ENCODE measurements at places on chromosomes 11 and 22.
A peak's percentile ranks its signal among the peaks of the same experiment; 100 is the strongest.

DNA sequence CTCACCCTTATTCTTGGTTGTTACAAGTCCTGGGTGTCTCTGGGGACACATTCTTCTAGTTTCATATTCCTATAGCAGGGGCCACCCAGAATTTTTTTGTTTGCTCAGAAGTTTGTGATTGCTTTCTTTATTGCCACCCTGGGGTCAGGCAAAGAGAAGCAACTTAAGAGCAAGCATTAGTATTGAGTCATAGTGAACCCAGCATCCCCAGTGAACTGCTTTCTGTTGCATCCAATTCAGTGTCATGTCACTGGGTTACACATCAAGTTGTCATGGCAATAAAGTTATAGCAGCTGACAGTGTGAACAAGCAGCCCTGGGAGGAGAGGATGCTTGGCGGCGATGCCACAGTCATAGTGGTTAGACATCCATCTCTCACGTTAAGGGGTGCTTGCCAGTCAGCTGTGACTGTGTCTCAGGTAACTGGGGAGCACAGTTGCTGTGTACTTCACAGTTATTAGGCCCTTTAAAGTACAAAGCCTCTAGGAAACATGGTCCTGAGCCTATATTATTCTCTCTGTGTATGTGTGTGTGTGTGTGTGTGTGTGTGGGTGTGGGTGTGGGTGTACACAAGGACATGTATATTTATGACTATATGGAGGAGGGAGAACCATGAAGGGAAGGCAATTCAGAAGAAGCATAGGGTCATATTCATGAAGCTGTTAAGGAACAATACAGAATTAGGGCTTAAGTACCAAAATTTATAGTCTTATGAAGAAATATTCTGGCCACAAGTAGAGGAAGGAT, 52.5 kb downstream of the TRIM44 start:
- no peak for DNase-seq

- DNase-seq, result no peak
Observed at GRCh38 chr22:39492186-39492585, 9.9 kb upstream of the MIEF1 start.

- no peak for DNase-seq
Observed at GRCh38 chr11:373716-374551, 4.6 kb downstream of the B4GALNT4 start.

DNA sequence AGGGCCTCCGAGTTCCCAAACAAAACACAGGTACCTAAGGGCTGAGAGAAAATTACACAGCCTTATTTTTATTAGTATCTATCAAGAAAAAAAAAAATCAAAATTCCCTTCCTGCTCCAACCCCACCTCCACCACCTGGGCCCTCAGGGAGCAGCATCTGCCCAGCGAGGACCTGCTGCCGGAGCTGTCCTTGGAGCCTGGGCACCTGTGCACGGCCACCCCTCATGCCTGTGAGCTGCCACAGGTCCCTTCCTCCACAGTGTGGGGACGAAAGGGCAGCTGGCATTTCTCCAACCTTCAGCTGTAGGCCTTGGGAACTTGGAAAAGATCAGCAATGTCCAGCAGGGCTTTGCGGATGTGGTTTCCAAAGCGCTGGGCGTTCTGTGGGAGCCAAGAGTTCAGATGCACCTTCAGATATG, 6.3 kb upstream of the SYCE3 start:
- no peak for DNase-seq

GRCh38 chr11:125903711-125904659, at the start of gene DDX25:
DDX25 (plus strand) TSS chr11:125904508; CDS start chr11:125904518, 10 bp downstream.
- DNase-seq, result peak; percentile 1

DNA sequence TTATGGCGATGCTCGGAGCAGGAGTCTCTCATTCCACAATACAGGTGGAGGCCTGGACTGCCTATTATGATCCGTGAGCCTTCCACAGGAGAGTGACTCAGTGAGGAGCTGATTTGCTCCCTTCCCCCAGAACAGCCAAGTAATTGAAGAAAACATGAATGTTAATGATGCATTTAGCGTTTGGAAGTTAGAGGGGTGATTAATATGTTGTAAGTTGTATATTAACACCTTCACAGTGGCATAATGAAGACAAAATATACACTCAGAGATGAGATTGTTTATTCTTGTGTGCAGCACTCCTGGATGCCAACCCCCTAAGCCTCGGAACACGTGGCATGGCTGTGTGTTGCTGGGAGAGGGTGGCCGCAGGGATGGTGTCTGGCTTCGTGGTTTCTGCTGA, 98.6 kb downstream of the GRIK4 start:
- DNase-seq, result no peak

DNA sequence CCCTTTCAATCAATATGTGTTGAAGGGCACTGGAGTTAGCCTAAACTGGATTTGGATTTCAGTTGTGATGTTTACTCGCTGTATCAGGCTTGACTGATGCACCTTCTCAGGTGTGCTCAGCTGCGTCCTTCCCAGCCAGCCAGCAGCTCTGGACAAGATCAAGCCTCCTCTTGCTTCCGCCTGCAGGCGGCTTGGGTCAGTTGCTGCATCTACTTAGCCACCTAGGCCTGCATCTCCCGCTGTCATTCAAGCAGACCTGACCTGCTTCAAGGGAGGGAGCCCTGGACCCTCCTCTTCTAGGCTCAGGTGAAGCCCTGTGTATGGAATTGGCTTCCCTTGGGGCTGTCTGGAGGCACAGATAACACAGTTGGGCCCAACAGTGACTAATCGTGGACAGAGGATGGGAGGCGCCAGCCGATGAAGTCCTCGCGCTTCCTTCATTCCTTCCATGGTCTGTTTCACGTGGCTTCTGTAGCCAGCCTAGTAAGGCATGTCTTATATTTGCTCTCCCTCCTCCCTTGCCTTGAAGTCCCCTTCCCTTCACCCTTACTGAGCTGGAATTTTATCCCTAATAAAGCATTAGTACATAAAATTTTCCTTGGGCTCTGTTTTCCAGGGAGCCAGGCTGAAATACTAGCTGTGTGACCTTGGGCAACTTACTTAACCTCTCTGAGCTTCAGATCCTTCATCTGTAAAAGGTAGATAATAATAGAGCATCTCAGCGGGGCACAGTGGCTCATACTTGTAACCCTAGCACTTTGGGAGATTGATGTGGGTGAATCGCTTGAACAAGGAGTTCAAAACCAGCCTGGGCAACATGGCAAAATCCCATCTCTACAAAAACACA, 2.1 kb upstream of the LHFPL7 start:
- no peak for DNase-seq

- peak; percentile 44 for DNase-seq
Observed at GRCh38 chr11:2300290-2300935, 1.3 kb downstream of the C11orf21 start.

- no peak for DNase-seq
Observed at GRCh38 chr11:1667906-1668305, 29.1 kb upstream of the KRTAP5-6 start.

GRCh38 chr11:8030526-8031247, 43.5 kb downstream of the EIF3F start:
- DNase-seq, result no peak

- DNase-seq, result peak; percentile 35
Observed at GRCh38 chr11:118186346-118187107, 10.1 kb upstream of the SCN2B start.

DNA sequence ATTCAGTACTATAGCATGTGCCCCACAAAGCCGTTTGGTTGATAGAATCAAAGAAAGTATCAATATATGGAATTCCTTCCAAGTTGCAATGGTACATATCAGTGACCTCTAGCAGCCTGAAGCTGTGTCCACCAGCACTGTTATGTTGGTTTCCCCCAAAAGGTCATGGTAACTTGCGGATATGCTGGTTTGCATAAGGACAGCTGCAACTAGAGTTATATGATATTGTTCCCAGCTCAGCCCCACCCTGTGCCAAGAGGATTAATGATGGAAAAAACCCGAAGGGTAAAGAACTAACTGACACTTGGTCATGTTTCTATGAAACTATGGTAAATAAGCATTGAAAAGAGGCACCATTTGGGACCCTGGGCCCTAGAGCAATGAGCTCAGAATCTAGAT, 93.5 kb downstream of the PDHX start:
- no peak for DNase-seq

- no peak for DNase-seq
Observed at GRCh38 chr22:47086596-47087248, 324.3 kb downstream of the TBC1D22A start.

DNA sequence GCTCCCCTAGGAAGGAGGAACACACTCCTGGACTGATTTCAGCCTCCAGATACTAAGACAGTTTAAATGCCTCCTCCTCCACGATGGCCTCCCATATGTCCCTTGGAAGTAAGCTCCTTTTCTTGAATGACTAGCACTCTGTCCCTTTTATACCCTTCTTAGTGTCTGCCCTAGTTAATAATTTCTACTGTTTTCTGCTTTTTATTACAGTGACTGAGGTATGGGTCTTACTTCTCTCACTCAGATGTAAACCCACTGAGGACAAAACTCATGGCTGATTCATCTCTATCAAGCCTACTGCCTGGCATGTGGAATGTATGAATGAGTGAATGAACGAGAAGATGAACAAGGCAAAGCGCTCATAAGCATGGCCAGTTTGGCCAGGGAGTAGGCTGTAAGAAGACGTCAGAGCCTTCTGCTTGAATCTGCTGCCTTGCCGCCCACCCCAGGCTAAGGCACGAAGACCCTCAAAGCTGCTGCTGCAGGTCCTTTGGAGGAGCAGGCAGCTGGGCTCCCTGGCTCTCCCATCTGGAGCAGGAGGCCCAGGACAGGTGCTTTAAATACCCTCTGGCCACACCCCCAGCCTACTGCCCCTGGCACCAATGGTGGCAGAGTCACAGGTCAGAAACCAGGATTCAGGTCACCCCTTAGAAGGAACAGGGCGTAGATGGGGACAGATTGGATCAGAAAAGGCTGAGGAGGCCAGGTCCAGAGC, 8.2 kb upstream of the PGA3 start:
- no peak for DNase-seq

- DNase-seq, result peak; percentile 44
Observed at GRCh38 chr11:10604340-10604748, 35.9 kb upstream of the LYVE1 start.

GRCh38 chr11:103978616-103979595, 57.5 kb upstream of the DDI1 start:
- no peak for DNase-seq

- DNase-seq, result no peak
Observed at GRCh38 chr11:83545494-83546260, 259.5 kb upstream of the CCDC90B start.

DNA sequence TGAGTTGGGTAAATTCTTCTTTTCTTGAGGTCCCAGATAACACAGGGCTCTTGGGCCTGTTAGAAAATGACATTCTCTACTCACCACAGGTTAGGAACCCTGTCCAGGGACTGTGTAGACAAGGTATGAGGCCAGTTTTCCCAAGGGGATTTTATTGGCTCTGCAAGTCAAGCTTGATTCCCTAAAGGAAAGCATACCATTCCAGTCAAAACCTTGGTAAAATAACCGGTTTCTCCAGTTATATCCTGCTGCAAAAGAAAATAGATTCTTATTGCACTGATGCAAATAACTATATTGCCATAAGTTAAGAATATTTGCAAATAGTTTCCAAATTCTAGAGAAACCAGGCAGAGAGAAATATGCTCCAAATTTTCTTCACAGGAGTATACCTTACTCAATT, 9.6 kb upstream of the FOLR3 start:
- DNase-seq, result no peak

DNA sequence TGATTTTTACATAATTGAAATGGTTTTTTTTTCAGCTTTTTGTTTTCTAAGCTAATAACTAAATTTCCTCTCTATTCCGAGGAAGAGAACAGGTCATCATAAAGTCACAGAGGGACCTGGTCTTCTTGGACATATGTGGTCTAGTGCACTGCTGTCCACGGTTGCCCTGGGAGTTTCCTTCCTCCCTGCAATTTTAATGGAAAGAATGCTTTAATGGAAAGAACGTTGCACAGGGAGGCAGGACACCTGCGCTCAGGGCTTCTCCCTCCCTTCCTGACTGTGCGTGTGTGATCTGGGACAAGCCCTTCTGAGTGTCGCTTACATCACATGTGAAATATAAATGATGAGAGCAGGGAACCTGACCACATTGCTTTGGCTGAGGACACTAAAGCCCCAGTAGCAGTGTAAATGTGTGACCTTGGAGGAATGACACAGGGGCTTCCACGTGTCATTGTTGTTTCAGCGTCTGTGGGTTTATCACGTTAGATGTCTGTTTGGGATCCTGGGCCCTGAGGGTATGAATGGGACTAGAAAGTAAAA, 93.2 kb downstream of the AMOTL1 start:
- no peak for DNase-seq

- no peak for DNase-seq
Observed at GRCh38 chr11:41413843-41414242, 45.6 kb downstream of the LRRC4C start.

- DNase-seq, result no peak
Observed at GRCh38 chr11:118956847-118957469, 860 bp downstream of the UPK2 start.

DNA sequence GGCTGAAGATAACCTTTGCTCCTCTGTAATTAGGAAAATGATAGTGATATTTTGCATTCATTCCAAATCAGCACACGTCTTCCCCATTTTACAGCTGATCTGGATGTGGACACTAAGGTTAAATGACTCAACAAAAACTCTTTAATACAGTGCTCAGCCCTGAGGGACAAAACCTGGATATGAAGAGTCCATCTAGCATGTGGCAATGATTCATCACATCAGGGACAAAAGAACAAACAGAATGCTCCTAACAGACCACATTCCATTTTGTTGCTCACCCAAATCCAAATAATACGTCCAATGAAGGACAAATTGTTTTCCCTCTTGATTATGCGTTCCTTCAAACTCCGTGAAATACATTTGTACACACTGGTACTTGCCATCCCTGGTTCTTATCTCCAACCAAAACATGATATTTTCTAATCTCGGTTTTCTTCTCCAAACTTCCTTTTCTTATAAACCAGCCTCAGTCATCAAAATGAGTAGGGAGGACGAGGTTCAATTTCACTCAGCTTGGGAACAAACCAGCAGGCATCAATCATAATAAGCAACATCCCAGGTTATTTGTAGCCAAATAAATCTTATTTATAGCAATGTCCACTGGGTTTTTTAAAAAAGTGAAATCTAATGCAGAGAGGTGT, 53.7 kb upstream of the MTMR2 start:
- no peak for DNase-seq

GRCh38 chr11:16169541-16169940, 186.8 kb downstream of the SOX6 start:
- no peak for DNase-seq

- no peak for DNase-seq
Observed at GRCh38 chr11:37248145-37248544, 650.1 kb upstream of the RAG2 start.

DNA sequence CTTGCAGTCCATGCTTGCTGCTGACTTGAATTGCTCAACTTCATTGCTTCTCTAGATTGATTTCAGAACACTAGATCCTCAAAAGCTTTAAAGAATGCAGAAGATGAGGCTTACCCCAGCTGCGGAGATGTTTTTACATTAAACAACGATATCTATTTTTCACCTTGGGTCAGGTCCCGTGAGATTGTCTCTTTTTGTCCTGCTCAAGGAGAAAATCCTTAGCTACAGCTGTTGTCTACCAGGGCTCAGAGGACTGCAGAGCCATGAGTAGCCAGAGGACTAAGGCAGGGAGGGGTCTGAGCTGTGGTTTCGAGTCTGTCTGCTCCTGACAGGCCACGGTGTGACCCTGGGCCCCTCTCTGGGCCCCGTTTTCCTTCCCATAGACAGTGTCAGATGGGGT, 51.4 kb downstream of the PKNOX2 start:
- DNase-seq, result no peak
